ENCODE measurements at places on chromosomes 6 and 20. TPM values are rescaled to one million over a fixed set of nuclear protein-coding genes. Genes with fewer than 3 reads are reported as not detected.

Gene COL9A1
- 0.08 TPM for total RNA-seq

Gene GPLD1
- 0.71 TPM for total RNA-seq

Gene FOXC1
- 7.1 TPM for total RNA-seq

Gene CNR1
- total RNA-seq = 0.66 TPM

- no peak for DNase-seq
Observed at GRCh38 chr6:34350137-34350933, 42.1 kb downstream of the NUDT3 start.

DNA sequence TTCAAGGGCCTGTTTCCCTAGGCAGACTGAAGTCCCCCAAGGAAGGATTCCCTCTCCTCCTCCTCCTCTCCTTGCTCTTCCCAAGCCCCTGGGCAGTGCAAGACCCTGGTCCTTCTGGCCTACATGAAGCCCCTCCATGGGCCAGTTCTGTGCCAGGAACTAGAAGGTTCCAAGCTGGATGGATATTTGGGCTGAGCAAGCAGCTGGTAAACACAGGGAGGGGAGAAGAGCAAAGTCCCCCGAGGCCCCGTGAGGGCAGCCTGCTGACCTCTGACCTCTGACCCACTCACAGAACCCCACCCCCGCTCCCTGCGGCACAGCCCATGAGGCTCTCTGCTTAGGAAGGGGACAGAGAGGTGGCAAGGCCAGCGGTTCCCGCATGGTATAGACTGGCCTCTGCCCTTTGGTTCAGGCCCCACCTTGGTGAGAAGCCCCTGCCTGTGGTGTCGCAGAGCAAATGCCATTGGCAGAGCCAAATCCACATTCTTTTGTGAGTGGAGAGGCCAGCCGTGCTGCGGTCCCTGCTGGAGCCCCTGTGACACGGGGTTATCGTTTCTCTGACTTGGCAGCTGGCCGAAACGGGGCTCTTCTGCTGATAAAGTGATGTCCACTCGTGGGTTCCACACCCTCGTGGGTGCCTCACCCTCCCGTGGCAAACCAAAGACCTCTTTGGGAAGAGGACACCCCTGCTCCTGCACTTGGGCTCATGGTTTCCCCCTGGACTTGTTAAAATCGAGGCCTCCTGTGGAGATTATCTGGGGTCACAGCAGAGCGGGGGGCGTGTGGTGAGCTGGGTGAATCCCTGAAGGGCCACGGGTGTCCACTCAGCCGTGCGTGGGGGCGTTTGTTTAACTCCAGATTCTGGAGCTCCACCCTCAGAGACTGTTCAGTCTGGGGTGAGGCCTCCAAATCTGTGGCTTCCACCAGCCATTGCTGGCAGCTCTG, 2.1 kb upstream of the CHRNA4 start:
- DNase-seq = no peak

DNA sequence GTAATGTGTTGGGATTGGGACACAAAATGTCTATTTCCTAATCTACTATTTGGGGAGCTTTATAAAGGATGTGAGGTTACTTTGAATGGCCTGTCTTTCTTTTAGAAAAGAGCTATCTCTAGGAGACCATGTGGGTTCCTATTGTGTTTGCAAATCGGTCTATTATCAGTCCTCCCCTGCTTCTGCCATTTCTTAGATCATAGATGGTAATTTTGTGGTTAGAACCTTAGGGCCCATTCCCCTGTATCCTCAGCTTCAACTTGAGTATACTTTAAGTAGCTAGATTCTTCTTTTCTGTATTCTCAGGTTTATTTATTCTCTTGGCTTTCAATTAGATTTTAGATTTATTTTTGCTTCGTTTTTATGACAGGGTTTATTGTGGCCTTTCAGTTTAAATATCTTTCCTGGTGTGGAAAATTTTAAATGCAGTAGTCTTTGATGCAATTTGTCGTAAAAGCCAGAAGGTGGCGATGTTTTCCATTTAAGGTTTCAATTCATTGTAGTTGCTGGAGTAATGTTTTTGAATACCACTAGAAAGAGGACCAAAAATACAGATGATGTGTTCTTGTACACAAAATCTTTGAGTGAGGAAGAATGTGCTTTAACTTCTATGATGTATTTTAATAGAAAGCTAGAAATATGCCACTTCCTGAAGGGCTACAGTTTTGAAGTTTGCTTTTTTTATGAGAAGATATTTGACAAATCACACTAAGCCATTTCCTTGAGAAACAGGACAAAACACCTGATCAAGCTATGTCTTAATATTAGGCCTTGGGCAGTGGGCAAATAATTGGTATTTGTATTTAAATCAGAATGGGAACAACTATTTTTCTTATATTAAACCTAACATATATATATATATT, 20.3 kb downstream of the TBPL1 start:
- no peak for DNase-seq

DNA sequence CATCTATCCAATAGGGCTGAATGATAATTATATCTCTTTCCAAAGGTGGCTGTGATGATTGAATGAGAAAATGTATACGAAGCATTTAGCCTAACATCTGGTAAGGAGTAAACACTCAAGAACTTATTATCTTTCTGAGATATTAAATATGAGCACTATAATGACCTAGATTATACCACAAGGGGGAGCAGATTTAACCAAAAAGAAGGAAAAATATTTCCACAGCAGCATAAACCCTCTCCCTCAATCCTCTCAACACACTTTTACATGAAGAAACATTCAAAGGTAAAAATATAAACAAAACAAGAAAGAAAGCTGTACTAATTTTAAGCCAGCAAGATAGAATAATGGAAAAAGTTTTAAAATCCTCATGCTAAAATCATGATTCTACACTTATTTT, 68.4 kb downstream of the SHPRH start:
- no peak for DNase-seq

DNA sequence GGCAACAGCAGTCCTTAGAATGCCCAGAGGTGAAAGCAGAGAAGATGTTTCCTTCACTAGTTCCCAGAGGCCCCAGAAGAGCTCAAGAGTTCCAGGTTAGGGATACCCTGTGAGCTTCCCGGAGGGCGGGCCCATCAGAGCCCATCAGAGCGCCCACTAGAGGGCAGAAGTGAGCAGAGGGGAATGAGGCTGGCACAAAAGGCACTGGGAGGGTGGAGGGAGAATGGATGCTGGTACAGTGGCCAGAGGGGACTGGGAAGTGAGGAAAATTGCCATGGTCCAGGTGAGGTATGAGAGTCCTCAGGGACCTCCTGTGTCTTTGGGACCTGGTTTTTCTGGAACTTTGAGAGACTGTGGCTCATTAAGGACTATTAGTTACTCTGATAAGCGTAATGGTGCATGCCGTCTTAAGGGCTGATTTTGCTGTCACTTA, 57.3 kb downstream of the LINC00237 start:
- DNase-seq = peak; percentile 20
